Activated effector memory CD4-positive, alpha-beta T cell treated with Interleukin-2 at 50 U/mL for 16 hours (primary cell): ENCODE measurements at places on chromosomes 1 and 21.

DNA sequence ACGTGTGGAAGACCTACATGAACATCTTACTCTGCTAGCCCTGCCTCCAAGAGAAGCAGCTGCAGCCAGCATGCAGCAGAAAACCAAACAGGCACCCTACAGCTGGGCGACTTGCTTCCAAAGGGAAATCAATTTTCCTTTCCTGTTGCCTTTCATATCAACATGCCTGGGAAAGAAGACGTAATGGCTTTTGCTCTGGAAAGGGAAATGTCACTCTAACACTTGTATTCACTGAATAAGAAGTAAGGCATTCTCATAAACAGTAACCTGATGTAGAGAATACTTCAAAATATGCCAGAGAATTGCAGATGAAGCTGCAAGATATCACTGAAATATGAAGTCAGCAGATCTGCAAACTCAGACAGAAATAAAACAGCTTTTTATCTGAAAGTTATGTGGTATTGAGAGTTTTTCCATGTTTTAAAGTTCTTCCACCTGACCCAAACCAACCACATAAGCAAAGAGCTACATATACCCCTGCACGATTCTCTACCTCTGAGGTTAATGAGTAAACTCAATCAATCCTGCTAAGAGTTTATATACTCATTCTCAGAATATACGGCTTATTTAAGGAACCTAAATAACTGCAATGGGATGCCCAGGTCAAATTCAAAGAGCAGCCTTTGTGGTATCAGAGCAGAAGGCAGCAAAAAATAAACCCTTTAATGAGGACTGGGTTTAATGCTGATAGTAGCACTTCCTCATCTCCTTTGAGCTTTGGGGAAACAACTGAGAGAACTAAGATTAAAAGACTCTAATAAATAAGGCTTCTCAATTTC is 150.9 kb downstream of the RERE start:
- DNase-seq, result no peak

GRCh38 chr1:234065794-234066447 is 161.4 kb downstream of the SLC35F3 start:
- peak; percentile 34 for DNase-seq

GRCh38 chr1:199303035-199303434 is 664.2 kb downstream of the PTPRC start:
- no peak for DNase-seq

GRCh38 chr1:39292401-39292800 is 87.9 kb downstream of the MACF1 start:
- DNase-seq, result no peak

GRCh38 chr1:28096210-28097099 is 8.0 kb upstream of the EYA3 start:
- no peak for DNase-seq

DNA sequence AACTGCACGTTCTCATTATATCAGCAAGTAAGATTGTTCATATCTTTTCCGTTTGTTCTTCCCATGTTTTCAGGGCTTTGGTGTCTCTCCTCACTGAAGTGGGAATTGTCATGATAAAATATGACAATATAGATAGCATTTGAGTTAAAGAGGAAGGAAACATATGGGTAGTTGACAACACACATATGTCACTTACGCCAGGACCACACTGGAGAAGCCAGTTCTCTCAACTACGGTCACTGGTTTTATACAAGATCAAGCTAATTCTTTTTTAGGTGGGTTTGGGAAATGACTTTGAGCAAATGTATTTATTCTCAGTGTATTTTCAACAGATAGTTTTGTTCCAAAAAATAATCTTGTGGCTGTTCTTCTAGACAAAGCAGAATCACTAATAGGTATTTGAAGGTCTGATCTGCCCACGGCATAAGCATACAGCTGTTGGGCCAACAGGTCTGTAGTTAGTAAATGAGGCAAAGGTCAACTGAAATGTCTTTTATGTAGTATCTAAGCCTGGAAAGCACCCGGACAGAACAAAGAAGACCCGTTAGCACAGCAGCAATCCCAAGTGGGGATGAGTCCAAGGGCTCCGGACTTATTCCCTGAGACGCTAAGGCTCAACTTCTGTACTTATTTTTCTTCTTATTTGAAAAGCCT is 433.6 kb upstream of the ZP4 start:
- no peak for DNase-seq

DNA sequence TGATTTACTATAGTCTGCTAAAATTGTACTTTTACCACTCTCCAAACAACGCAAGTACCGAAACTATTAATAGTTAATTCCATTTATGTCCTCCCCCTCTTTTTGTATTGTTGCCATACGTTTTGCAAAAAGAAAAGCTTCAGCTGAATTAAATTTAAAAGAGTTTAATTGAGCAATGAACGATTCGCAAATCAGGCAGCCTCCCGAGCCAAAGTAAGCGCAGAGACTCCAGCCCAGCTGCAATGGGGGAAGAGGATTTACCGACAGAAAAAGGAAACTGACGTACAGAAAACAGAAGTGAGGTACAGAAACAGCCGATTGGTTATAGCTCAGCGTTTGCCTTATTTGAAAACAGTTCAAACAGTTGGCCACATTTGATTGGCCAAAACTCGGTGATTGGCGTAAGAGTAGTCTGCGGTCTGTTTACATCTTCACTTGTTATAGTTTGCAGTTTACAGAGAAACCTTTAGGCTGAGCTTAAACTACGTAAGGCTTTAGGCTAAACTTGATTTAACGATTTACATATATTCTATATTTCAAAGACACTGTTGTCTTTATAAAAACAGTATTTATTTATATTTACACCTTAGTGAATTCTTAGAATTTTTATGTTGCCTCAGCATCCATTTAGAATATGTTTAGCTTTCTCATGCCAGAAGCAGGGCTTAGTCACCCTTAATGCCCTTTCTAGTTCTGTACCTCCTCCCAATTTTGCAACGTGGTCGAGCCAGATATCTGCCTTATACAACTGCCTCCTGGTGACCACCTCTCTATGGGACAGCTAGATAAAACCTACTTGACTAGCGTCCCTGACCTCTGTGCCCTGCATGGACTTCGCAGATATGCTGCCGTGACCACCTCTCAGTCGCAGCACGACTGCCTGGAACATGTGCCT is 23.8 kb downstream of the CR1 start:
- DNase-seq, result no peak

- no peak for DNase-seq
These were observed 264.9 kb upstream of the NR5A2 start for GRCh38 chr1:199762572-199762971.

DNA sequence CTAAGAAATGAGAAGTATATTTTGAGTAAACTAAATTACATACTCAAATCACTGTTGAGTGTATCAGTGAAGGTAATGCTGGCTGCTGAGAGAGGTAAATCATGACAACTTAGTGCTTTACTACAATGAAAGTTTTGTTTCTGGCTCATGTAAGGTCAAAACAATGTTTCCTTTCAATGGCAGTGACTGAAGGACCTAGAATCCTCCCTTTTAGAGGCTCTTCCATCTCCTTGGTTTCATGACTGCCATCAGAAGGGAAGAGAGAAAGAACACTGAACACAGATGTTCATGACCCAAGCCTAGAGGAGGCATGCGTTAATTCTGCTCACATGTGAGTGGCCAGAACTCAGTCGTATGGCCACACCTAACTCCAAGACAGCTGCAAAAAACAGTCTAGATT is 130.6 kb downstream of the AKT3 start:
- no peak for DNase-seq
